ENCODE measurements at places on chromosomes 6 and 20.

DNA sequence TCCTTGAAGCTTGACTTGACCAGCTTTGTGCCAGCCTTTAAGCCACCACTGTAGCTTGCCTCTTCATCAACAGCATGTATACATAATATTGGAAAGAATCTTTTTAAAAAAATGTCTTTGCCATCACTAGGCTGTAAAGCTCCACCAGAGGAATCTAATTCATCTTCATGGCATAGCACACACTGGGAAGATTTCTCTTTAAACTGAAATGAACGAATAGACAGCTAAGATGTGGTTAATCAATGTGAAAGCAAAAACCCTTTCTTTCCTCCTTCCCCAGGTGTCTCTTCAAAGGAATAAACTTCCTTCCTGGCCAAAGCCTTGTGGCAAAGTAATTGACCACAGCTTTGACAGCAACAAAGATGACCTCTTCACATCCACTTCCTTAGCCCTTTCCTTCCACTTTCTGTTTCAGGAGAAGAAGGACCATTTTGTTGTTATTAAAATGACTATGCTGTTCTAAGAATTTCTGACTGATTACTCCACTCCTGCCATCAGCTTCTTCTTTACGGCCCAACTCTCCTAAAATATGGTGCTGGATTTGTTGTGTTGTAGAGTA, 428.7 kb upstream of the SOX4 start:
- DNase-seq, result peak; percentile 61

DNA sequence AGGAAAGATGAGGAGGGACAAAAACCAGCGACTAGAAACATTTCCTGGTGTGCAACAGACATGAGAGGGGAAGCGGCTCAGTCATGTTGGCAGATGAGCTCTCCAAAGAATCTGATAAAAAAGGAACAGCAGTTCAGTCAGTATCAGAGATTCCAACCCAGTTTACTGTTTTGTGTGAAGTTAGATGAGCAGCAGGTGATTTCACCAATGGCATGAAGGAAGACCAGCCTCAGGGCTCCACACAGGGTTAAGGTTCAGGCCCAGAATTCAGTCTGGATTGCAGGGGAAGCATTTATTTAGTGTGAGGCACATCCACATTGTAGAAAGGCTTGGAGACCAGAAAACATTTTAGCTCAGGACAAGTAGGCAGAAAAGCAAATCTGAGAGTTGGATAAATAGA, 317.8 kb downstream of the C6orf118 start:
- DNase-seq, result no peak

DNA sequence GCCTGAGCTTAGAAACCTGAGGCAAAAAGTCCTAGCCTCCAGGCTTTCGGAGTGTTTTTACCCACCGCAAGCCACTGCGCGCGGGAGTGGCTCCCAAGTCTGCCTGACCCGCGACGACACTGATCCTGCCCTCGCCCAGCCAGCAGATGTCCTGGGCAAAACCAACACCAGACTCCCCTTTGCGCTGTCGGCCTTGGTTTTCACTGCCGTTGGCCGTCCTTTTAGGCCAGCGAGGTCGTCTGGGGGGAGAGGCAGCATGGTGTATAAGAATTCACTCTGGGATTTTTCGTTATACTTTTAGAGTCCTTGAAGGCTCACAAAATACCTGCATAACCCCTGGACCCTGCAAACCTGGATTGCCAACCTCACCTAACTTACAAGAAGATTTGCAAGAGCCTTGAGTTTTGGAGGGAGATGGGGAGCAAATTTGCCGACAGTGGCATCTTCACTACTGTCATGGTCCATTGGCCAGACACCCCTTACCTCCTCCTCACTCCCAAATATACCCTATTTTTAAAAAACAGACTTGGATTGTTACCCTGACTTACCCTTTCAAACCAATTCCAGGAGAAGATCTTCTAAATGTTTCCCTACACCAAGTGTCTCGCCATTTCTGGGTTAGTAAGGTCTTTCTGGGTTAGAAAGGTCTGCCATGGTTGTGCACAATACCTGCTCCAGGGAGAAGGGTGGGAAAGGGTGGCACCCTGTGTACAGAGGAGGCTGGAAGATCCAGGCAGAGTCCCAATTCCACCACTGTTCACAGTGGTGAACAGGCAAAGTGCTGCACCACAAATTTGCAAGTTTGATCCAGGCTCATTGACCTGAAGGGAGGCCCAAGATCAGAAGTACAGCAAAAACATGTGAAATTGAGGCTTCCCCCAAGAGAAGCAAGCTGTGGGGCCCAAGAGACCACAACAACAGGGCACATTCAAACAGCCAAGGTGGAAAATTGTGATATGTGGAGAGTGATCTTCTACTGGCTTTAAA, 4.4 kb downstream of the FOXA2 start:
- DNase-seq, result no peak

DNA sequence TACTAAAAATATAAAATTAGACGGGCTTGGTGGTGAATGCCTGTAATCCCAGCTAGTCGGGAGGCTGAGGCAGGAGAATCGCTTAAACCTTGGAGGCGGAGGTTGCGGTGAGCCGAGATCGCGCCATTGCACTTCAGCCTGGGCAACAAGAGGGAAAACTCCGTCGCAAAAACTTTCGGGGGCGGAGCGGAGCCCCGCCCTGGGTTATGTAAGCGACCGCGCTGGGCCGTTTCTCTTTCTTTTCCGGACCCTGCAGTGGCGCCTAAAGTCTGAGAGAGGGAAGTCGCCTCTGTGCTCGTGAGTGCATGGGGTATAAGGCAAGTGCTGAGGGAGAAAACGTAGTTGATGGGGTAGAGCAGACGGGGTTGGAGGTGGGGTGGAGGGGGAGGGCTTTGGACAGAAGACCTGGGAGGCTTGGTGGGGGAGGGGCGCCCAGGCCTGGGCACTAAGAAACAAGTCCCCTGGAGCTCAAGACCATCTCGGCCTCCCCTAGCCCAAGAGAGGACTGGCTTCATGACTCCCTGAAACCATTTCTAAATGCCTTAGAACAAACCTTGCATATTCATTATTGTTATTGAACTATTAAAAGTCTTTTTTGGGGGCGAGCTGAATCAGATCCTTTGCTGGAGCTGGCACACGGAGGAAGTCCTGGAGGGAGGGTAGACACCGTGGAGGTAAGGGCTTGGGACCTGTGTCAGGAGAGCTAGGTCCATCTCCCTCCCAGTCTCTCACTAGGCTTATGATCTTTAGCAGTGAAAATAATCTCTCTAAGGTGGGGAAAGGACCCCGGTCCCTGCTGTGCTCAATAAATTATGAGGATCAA, 2.7 kb upstream of the MICA start:
- peak; percentile 89 for DNase-seq

DNA sequence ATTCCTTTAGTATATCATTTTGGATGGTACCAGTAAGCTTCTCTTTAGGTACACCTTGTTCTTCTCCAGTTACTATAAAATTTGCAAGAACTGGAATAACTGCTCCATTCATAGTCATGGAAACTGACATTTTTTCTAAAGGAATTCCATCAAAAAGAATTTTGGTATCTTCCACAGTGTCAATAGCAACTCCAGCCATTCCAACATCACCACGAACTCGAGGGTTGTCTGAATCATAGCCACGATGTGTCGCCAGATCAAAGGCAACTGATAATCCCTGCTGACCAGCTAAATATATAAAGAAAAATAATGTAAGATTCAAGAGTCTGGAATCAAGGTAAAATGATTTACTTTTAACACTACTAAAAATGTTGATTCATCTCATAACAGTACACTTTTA, 5.3 kb downstream of the MMUT start:
- no peak for DNase-seq

- DNase-seq, result peak; percentile 49
These were observed 40.4 kb upstream of the DUSP22 start for GRCh38 chr6:251920-252319.

DNA sequence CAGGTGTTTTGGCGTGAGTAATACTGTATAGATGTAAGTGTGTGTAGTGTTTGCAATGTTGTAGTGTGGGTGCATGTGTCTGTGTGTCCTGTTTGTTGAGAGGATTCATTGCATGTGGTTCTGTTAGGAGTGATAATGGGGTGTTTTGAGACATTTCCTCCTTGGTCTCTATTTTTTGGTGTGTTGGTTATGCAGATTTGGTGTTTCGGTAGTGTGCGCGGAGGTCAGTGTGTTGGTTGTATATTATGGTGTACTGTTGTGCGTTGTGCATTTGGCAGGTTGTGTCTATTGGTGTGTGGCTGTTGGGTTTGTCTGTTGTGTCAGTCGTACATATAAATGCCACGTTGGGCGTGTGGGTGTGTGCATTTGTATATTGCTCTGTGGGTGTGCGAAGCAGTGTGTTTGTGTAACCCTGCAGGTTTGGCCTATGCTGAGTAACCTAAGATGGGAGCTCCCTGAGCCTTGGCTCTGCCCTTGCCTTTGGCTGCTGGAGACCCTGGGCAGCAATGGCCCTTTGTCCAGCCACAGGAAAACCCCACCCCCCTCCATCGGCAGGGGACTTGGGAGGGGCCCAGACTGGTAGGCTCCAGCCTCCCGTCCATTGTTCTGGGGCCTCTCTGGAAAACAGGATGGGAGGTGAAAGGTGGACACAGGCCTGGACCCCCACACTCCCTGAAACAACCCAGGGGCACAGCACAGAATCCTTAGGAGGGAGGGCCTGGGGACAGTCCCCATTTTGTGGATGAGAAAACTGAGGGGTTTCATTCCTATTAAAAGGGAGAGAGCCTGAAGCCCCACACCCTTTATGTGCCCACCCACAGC, 10.3 kb upstream of the ID1 start:
- DNase-seq, result no peak

GRCh38 chr6:84448331-84448730, 220.9 kb upstream of the CEP162 start:
- DNase-seq, result no peak

- no peak for DNase-seq
These were observed 33.7 kb downstream of the PYGB start for GRCh38 chr20:25281541-25281991.

GRCh38 chr6:11237956-11238355, 5.5 kb upstream of the NEDD9 start:
- no peak for DNase-seq

DNA sequence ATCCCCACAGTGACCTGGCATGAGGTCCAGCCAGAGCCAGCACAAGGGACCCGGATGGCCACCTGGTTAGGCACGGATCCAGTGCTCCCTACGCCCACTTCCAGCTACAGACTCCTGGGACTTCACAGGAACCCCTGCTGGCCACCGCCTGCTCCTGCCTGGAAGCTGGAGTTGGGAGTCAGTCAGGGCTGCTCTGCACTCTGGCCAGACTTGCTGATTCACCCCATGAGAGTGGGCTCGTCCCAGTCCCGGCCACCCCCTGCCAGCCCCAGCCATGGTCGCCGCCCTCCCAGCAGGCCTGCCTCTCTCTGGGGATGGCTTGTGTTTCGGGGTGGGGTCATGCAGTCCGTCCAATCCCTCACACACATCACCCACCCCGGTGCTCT, 125.8 kb downstream of the DLL1 start:
- no peak for DNase-seq

DNA sequence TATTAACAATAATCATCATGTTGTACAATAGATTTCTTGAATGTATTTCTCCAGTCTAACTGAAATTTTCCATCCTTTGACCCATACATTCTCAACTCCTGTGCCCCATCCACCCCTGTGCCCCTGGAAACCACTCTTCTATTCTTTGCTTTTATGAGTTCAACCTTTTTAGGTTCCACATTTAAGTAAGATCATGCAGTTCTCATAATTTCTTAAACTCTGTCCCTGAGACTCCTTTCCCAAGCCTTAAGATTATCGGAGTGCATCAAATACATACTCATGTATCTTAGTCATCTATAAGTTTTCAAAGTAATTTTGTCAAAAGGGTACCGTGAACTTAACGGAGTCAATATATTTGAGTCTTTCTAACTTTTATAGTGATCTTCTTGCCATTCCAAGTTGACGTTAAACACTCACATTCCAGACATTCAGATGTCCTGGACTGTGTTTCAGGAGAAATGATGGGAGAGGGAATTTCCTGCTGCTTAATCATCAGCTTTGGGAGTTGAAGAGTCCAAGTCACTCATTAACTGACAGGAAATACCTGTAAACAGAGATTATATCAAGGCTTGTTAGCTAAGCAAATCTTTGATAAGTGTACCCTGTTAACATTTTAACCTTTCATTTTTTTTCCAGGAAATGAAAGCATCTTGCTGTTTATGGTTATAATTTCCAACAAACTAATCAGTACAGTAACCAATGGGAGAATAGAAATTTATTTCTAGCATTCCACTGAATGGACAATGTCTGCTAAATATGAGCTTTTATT, 73.3 kb downstream of the ADGRG6 start:
- no peak for DNase-seq

DNA sequence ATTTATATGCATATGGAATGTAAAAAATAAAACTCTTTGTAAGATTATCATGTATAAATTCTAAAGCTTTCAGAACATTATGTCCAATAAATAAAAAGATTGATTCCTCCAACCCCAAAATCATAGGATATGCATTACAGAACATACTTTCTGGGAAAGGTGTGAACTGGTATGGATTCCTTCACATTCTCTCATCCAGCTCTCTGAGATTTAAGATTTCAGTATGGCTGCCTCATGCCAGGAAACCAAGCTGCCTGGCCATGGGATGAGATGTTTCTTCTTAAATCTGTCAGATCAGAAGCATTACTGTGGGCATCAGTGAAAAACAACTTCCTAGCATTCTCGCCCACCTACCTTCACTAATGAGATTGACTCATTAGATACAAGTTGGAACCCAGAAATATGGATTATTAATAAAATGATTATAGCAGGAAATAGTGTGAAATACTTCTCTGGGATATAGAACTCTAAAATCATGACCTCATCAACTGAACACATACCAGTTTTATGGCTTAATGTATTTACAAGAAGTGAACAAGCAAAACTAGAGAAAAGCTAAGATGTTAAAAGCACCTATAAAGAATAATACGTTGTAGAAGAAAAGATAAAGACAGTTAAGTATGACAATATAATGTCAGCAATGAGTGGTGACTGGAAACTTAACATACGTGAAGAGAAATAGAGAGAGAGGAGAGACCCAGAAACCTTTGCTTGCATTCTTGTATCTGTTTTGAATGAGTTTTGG, 171.6 kb upstream of the PHACTR1 start:
- DNase-seq, result no peak

- DNase-seq, result no peak
These were observed 97.8 kb upstream of the PMEPA1 start for GRCh38 chr20:57807401-57808263.

DNA sequence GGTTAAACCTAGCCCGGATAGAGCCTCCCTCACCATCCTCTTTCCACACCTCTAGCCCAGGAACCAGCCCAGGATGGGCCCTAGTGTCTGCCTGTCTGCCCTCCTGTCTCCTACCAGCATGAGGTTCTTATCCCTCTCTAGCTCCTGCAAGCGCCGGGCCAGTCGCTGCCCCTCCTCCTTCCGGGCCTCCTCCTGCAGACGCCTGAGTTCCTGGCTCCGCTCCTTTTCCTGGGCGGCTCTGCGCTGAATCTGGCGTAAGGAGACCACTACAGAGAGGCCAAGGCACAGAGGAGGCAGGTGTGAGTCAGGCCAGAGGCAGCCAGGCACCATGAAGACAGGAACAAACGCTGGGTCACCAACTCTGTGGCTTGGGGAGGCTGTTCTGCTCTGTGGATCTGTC, 4.3 kb upstream of the PSORS1C2 start:
- no peak for DNase-seq

GRCh38 chr6:7125290-7125689, 17.5 kb downstream of the RREB1 start:
- DNase-seq, result no peak

- DNase-seq, result peak; percentile 30
These were observed 27.9 kb downstream of the B4GALT5 start for GRCh38 chr20:49685809-49686208.
